Glomerular endothelial cell (primary cell): ENCODE measurements at places on chromosomes 5 and 9.
A peak's percentile ranks its signal among the peaks of the same experiment; 100 is the strongest.

GRCh38 chr9:3916984-3917383 lies 382.9 kb downstream of the GLIS3 start:
- no peak for DNase-seq

GRCh38 chr9:114338187-114338586 lies 8.5 kb downstream of the ORM2 start:
- no peak for DNase-seq

DNA sequence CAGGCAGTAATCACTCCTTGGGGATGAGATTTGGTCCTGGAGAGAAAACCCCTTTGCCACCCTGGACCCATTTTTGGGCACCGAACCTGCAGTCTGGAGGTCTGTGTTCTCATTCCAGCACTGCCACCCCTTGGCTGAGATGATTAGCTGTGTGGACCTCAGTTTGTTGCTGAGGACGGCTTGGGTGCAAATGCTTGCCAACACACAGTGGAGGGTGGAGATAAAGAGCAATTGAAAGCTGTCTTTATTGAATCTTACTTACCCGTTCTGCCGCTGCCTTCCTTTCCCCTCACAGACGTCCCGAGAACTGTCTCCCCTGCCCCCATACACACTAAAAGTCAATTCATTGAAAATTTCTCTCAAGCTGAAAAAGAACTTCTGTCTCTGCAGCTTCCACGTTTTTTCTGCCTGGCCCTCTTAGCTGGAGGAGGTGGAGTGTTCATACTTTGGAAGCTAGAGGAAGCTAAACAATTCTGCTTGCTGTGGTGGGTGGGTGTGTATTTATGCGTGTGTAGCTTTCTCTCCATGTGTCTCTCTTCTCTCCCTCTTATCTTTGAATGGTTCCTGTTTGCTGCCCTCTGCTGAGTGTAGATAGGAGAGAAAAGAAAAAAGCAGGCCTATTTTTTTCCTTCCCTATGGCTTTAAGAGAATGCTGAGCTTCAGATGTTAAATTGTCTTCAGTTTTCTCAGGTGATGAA lies 6.6 kb downstream of the GALNT10 start:
- DNase-seq = no peak

DNA sequence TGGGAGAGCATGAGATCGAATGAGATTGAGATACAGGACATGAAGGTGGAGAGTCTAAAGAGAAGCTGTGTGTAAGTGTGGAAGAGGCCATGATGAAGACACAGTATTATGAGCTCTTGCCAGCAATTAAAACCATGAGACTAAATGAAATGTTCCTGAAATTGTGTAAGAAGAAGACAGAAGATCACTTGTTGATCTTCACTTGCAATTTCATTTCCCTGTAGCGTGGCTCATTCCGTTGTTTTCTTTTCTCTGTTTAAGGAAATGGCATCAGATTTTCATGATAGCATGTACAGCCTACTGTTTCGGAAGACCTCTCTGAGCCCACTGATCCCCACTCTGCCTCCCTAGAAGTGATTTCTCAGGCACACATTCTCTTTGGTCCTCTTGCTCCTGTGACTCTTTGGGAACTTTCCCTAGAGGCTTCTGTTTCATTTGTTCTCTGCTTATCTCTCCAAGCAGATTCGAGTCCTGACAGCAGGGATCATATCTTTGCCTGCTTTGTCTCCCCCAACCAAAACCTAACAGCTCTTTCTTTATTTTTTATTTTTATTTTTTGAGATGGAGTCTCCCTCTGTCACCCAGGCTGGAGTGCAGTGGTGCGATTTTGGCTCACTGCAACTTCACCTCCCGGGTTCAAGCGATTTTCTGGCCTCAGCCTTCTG lies 16.8 kb downstream of the PIP5K1B start:
- no peak for DNase-seq

DNA sequence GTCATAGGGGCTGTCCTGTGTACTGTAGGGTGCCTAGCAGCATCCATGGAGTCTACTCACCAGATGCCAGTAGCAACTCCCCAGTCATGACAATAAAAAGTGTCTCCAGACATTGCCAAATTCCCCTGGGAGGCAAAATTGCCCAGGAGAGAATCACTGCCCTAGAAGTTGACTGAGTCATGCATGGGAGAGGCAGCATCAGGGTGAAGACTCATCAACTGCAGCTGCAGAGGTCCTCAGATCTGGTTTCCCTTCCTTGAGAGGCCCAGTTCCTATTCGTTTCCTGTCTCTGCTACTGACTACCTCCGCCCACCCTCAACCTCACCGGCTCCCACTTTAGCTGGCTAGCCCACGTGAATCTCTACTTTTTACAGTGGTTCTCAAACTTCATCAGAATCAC lies 88.6 kb upstream of the AGXT2 start:
- no peak for DNase-seq

GRCh38 chr9:7819984-7820383 lies 20.4 kb upstream of the DMAC1 start:
- no peak for DNase-seq

DNA sequence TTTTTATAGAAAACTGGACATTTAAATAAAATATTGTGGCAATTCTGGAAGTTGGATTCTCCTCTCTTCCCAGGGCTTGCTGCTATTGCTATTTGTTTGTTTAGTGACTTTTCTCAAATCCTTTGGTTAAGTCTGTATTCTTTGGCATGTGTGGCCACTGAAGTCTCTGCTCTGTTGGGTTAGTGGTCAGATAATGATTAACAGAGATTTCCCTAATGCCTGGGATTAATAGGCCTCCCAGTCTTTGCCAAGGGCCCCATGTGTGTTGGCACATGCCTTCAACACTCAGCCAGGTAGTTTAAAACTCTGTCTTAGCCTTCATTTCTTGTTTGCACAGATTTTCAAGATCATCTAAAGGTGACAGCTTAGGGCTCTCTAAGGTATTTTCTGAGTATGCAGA lies 92.8 kb upstream of the EPB41L4A start:
- no peak for DNase-seq

- no peak for DNase-seq
Measured at GRCh38 chr5:127885176-127885575, 182.0 kb downstream of the CCDC192 start.

GRCh38 chr9:90914868-90915483 lies 113.4 kb downstream of the SYK start:
- DNase-seq = peak; percentile 18

GRCh38 chr5:179550511-179551342 lies at the start of gene RUFY1:
Gene RUFY1, plus strand, starts transcription at chr5:179550554. Its CDS starts 16 bp downstream, at chr5:179550570.
- no peak for DNase-seq

GRCh38 chr5:100634937-100635534 lies 99.9 kb downstream of the FAM174A start:
- no peak for DNase-seq

GRCh38 chr5:121975294-121975693 lies 13.5 kb downstream of the SRFBP1 start:
- no peak for DNase-seq

DNA sequence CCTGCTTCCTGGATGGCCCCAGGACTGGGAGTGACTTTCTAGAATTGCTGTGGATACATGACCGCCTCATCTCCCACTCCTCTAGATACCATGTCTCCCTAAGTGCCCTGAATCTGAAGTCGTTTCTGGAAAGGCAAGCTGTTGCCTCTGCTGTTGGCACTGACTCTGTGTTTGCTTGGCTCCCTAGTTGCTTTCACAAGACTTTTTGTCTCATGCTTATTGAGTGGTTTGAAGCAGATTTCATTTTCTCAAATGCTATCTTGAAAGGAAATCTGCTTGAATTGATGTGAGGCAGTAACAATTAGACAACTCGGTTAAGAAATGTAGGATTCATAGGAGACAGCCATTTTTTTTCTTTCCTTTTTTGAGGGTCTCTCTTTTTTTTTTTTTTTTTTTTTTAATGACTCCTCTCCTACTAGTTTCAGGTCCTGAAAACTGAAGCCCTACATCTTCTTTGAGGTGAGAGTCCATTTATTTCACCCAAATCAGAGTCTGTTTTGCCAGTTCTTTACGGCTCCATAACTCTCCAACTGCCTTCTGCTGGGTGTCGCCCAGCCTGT lies 65.9 kb downstream of the PRDM6 start:
- DNase-seq = no peak

- no peak for DNase-seq
Measured at GRCh38 chr5:139569270-139569955, 8.3 kb downstream of the UBE2D2 start.
